Stimulated activated CD4-positive, alpha-beta T cell treated with anti-CD3 and anti-CD28 coated beads, Interleukin-4, amount 100 ng/mL, for 24 hours (primary cell): ENCODE measurements at places on chromosomes 4 and X.

DNA sequence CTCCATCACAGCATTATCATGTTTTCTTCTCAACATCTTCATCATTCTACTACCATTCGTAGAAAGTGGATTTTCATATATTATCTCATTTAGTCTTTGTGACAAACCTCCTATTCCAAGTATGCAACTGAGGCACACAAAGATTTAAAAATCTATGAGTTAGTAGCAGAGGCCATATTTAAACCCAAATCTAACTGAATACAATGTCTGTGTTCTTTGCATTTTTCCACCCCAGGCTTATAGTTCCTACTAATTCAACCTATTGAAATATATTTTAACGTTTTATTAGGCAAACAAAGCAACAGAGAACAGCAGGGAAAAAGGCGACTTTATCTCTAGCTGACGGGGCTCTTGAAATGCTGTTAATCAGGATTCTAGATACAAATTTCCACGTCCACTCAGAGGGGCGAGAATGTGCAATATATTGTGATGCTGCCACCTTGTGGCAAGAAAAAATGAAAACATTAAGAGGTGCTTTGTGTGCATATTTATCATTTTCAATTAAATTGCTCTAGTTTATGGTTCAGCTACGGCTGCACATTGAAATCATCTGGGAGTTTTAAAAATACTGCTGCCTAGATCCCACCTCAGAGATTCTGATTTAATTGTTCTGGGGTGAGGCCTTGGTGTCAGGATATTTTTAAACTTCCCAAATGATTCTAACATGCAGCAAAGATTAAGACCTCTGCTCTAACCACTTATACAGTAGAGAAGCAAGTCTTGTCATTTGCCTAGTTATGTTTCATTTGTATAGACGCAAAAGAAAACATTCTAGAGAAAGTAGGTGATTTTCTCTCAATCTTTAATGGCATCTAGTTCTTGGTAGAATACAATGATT lies 315.9 kb downstream of the MAPK10 start:
- DNase-seq = peak; percentile 6

GRCh38 chr4:77430847-77431246 lies 174.8 kb upstream of the CXCL13 start:
- DNase-seq = no peak

GRCh38 chr4:111475001-111475400 lies 670.3 kb upstream of the FAM241A start:
- no peak for DNase-seq

GRCh38 chrX:129823522-129823921 lies 20.2 kb downstream of the ZDHHC9 start:
- no peak for DNase-seq

- DNase-seq = no peak
These were observed 82.0 kb downstream of the IRF2 start for GRCh38 chr4:184392316-184392715.

DNA sequence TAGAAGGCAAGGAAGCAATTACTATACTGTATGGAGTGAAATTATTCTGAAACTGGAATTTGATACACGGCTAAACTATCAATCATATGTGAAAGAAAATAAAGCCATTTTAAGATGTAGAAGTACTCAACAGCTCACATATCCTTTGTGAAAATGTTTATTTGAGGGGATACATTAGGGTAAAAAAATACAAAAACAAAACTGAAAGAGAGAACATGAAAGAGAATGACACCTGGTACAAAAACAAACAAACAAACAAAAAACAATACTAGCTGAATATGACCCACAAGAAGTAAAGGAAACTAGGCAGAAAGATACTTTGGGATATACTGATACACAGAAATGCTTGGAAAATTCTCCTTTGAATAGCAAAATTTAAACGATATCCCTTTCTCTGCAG lies 20.8 kb upstream of the AREG start:
- DNase-seq = no peak

- DNase-seq = no peak
These were observed 9.0 kb downstream of the MPC1L start for GRCh38 chrX:40632199-40632598.

- no peak for DNase-seq
These were observed 804.8 kb downstream of the ADGRL3 start for GRCh38 chr4:62004881-62005280.

GRCh38 chrX:2960861-2961515 lies 31.8 kb upstream of the ARSD start:
- no peak for DNase-seq

DNA sequence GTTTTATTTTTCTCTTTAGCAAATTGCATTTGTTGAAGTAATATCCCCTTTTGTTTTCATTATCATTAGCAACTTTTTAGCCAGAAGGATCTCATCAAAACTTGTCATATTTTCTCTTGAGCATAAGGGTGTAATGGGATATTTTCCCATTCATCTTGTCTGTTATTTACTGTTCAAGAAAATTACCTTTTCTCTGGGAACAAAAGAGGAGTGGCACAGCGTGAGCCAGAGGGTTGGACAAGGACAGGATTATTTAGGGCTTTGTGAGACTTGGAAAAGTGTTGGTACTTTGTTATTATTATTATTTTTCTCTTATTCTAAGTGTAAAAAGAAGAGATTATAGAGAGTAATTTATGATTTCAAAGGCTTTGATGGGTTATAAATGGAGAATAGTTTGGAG lies 135.9 kb downstream of the PRKX start:
- no peak for DNase-seq

GRCh38 chr4:24285759-24286158 lies 298.6 kb downstream of the DHX15 start:
- DNase-seq = no peak

GRCh38 chr4:88054229-88054628 lies 46.8 kb downstream of the PKD2 start:
- no peak for DNase-seq

GRCh38 chrX:136574548-136574947 lies 42.5 kb downstream of the VGLL1 start:
- no peak for DNase-seq

DNA sequence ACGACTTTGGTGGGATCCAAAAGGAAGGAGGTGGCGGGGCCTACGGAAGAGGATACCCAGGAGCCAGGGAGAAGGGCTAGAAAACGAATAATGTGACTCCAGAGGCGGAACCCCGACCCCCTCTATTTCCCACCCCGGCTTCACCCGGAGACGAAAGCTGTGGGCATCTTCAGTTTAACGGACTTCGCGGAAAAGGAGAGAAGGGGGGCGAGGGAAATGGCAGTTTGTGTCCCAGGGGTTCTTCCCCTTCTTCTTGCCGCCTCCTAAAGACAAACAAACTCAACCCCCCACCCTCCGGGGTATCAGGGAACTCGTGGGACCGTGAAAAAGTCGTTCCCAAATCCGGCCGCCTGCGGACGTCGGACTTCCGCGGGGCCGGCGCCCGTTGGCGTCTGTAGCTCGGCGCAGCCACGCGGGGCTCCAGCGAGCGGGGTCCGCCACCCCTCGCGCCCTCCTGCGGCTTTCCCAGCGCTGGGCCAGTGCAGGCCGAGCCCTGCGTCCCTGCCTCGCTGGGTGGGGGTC lies 3.6 kb upstream of the LEF1 start:
- peak; percentile 40 for DNase-seq

GRCh38 chr4:13920901-13921300 lies 293.4 kb upstream of the BOD1L1 start:
- DNase-seq = no peak

DNA sequence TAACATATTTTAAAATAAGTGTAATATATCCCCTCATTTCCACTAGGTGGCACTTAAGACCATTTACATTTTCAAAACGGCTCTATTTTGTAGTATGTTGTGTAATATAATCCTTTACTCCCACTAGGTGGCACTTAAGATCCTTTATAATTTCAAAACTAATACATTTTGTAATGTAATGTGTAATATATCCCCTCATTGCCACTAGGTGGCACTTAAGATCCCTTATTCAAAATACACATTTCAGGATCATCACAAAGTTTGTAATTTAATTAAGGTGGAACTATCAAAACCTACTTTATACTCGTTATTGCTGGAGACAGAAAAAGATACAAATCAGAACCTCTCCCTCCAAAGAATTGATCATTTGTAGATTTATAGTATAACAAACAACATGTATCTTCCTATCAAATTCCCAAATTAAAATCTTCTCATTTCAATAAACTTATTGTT lies 132.5 kb downstream of the ARHGAP6 start:
- no peak for DNase-seq

DNA sequence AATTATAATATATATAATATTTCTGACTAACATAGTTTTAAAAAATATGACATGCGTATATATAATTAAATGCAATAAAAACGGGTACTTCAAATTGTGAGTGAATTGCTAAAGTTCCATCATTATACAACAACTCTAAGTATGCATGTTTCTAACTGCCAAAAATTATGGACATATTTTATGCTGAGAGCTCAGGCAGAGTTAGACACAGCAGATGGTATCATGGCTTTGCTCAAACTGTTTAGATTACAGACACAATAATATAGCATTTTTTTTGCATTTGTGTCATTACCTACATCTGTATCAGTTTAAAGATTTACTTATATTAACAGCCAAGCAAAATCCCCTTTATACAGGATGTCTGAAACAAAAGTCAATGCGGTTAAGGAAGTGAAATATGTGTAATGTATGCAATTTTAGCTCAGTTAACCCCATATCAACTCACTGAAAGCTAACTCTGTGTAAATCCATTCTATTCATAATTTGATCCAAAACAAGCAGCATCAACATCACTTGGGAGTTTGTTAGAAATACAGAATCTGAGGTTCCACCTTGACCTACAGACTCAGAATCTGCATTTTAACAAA lies 119.1 kb upstream of the CNKSR2 start:
- DNase-seq = no peak

DNA sequence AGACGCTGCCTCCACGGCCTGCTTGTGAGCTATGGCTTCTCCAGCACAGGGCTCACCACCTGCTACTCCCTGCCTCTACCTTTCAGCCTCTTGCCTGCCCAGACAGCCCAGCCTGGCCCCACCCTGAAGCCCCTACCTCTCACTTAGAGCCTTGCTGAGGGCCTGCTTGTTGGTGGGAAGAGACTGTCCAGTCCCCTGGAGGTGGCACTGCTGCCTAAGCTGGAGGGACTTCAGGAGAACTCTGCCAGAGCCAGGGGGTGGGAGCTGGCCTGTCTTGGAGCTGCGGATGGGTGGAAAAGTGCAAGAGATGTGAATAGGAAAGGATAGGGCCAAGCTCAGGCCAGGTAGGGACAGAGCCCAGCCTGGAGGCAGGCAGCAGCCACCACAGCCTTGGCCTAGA lies 2.7 kb upstream of the ZNF185 start:
- no peak for DNase-seq

- no peak for DNase-seq
These were observed 191.7 kb downstream of the TLL1 start for GRCh38 chr4:166064721-166065120.

GRCh38 chr4:67764183-67764582 lies 10.0 kb upstream of the GNRHR start:
- DNase-seq = no peak
